Omental fat pad (tissue), 4 donors: ENCODE measurements at places on chromosomes 12 and 14. TPM values are rescaled to one million over a fixed set of nuclear protein-coding genes. Genes with fewer than 3 reads are reported as not detected.

Gene WNT5B
- 4.1 TPM for total RNA-seq

Gene FAM90A1
- total RNA-seq = not detected

Gene RBP5
- total RNA-seq = 1.0 TPM

Gene GPRC5D
- not detected for total RNA-seq

Gene ANKS1B
- 5.8 TPM for total RNA-seq

Gene GLT1D1
- 0.60 TPM for total RNA-seq

Gene NINJ2
- total RNA-seq = 28.9 TPM

Gene TMEM30B
- 1.9 TPM for total RNA-seq

Gene LYSET
- 5.7 TPM for total RNA-seq

Gene CDKN3
- total RNA-seq = 3.6 TPM

Gene TRPV4
- 1.2 TPM for total RNA-seq

Gene CD163L1
- total RNA-seq = 4.7 TPM

Gene FBXL14
- 10.4 TPM for total RNA-seq

Gene TRAF3
- 25.2 TPM for total RNA-seq

Gene DLK1
- not detected for total RNA-seq

Gene MFAP5
- total RNA-seq = 64.5 TPM

Gene TAS2R43
- total RNA-seq = 8.0 TPM

Gene SOCS2
- total RNA-seq = 87.9 TPM

Gene MYF6
- 0.44 TPM for total RNA-seq

Gene ASB2
- total RNA-seq = 0.75 TPM

Gene IL31
- total RNA-seq = not detected

Gene CD27
- total RNA-seq = 0.50 TPM

Gene ZNF605
- total RNA-seq = 4.7 TPM

Gene KRT83
- total RNA-seq = not detected

Gene CRACR2A
- total RNA-seq = 6.5 TPM

Gene HOXC12
- not detected for total RNA-seq

Gene BEST3
- total RNA-seq = not detected

Gene FGD4
- total RNA-seq = 54.8 TPM
